ENCODE measurements at places on chromosomes 13 and 19. TPM values are rescaled to one million over a fixed set of nuclear protein-coding genes. Genes with fewer than 3 reads are reported as not detected.

Gene DLL3
- total RNA-seq: 0.55 TPM

Gene ATXN8OS
- total RNA-seq: not detected

Gene RNF225
- total RNA-seq: 0.58 TPM

Gene CAPN12
- total RNA-seq: not detected

Gene OXGR1
- total RNA-seq: not detected

Gene CEACAM20
- total RNA-seq: not detected

- DNase-seq: no peak
These were observed 1.6 kb downstream of the ZNF431 start for GRCh38 chr19:21143428-21143827.

- DNase-seq: no peak
These were observed 140.9 kb downstream of the MZT1 start for GRCh38 chr13:72586518-72586917.

Data from endothelial cell of umbilical vein (primary cell).